ENCODE measurements at places on chromosomes 7 and 10.

- DNase-seq: no peak
Observed at GRCh38 chr7:10239695-10240345, 733.9 kb upstream of the PHF14 start.

GRCh38 chr7:131554880-131555516, 1.4 kb downstream of the PODXL start:
- DNase-seq: no peak

DNA sequence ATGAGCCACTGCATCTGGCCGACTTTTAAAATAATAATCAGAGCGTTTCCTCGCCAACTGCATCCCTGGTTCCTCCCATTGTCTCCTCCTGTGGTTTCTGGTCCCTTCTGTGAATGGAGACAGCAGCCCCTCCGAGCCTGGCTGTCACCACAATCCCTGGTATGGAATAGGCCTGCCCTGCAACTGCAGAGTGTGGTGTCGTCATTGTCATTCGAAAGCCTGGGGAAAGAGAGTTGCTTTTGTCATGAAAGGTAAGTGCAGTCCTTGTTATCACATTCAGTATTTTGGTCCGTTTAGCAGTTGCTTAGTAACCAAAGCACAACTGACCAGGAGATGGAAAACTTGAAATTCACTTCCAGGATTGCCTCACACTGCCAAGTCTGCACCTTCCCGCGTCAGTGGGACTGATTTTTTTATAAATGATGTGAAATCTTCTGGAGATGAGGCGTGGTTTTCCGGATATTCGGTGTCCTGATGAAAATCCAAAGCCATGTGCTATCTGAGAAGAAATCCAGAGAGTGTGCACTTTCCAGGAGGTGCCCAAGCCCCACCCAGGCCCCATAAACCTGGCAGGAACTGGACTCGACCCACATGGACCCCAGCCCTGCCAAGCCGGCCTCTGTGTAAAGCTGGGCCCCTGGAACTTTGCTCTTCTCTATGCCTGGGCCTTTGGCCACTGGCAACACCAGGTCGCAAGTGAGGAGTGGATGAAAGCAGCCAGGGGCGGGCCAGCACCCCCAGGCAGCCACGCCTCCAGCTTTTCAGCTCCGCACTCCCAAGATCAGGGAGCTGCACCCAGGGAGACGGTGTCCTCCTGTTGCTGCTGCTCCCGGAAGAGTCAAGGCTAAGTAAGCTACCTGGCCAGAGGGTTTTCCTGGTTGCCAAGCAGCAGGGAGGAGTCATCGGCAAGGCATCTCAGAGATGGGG, 133.7 kb upstream of the SH2B2 start:
- DNase-seq: no peak

- peak; percentile 47 for DNase-seq
Observed at GRCh38 chr10:45420453-45421192, 46.6 kb downstream of the ALOX5 start.

DNA sequence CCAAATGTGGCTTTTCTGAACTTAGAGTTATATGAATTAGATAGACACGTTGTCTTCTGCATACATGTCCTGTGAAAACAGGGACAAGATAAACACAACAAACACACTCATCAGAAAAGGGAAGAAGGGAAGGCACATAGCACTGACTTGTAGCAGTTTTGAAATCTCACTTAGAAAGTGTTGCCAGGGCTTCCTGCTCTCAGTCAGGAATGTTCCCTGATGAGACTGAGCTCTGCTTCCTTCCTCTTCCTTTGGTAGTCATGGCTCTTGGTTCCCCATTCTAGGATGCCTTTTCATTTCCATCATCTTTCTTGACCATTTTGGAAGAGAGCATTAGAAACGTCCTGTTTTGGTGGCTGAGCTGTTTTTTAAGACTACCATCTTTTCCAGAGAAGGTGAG, 233.8 kb upstream of the LYZL1 start:
- DNase-seq: no peak
